Nucleus accumbens (tissue), 56 donors: ENCODE measurements at places on chromosomes 12 and 14.

- DNase-seq, result no peak
Measured at GRCh38 chr12:90808568-90808967, 146.4 kb downstream of the CCER1 start.

GRCh38 chr14:104395941-104396681 is 183.5 kb upstream of the C14orf180 start:
- no peak for DNase-seq

GRCh38 chr12:104469066-104469465 is 12.3 kb downstream of the CHST11 start:
- no peak for DNase-seq

DNA sequence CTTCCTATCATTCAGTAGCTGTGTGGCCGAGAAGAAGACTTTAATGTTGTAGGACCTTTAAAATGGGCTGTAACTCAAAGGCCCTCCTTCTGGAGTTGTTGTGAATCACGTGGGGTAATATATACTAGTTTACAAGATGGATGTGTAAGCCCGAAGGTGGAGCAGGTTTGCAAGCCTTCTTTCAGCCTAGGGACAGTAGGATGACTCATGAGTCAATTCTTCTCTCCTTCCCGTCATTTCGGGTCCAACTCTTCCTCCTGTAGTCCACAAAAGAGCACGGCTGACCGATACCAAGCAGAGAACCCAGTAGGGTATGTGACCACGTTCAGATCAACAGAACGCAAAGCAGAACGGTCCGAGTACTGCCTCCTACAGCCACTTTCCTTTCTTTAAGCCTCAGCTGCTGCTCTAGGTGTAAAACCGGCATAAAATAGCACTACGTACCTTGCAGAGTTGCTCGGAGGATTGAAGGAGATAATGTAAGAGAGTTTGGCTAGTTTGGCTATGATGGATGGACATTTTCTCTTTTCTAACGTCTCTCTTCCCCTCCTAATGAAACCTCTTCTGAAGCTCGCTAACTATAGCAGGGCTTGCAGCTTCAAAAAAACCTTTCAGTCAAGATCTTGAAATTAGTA is 1.3 kb upstream of the RASSF3 start:
- no peak for DNase-seq

- DNase-seq, result no peak
Measured at GRCh38 chr14:61470261-61470960, 149.0 kb downstream of the PRKCH start.

- DNase-seq, result no peak
Measured at GRCh38 chr14:38311655-38312054, 55.8 kb upstream of the CLEC14A start.

DNA sequence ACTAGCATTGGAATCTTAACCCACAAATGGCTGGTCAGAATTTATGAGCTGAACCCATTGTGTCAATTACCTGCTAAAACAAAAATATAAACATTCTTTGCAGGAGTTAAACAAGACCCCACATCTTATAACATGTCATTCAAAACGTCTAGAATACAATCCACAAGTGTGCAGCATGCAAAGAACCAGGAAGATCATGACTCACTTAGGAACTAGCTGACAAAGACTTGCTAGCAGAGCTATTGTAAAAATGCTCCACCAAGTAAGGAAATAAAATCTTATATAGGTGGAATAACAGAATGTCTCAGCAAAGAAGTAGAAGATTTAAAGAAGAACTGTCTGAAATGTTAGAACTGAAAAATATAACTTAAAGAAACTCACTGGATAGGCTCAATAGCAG is 26.5 kb upstream of the POC1B start:
- no peak for DNase-seq

- DNase-seq, result no peak
Measured at GRCh38 chr12:30134229-30134628, 350.5 kb upstream of the TMTC1 start.

DNA sequence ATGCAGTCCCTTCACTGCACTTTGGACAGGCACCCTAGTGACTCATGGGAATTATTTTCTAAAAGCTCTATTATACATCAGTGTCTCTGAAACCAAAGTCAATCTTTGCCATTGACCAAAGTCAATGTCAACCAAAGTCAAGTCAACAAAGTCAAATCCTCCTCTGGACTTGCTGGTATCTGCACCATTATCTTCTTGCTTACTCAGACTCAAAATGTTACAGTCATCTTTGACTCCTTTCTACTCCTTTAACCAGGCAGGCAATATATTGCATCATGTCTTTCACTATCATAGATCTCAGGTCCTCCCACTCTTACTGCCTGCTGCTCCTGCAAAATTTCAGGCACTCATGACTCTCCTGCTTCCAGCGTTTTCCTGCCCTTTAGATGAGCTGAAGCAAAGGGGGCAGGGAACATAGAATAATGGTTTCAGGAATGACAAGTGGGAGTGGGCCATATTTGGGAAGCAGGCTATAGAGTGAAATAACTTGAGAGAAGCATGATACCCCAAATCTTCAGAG is 39.2 kb downstream of the IGF1 start:
- no peak for DNase-seq

- no peak for DNase-seq
Measured at GRCh38 chr12:74889073-74889472, 320.6 kb downstream of the KCNC2 start.

DNA sequence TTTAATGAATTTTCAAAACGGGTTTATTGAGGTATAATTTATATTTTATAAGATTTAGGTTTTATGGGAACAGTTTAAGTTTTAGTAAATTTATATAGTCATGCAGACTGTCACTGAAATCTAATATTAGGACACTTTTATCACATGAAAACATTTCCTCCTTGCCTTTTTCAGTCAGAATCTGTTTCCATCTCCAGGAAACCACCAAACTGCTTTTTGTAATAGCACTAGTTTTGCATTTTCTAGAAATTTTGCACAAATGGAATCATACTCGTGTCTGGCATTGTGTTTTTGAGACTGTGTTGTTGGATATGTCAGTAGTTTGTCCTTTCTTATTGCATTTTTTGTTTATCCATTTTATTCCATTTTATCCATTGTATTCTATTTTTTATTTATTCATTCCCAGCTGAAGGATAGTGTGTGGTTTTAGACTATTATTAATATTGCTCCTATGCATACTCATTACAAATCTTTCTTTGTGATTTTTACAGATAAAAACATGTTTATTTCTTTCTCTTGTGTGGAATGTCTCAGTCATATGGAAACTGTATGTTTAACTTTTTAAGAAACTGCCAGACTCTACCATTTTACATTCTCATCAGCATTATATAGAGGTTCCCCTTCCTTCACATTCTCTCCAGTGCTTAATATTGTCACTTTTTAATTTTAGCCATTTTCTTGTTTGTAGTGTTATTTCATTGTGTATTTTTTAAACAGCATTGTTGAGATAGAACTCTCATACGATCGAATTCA is 26.5 kb downstream of the PALS1 start:
- DNase-seq, result no peak

DNA sequence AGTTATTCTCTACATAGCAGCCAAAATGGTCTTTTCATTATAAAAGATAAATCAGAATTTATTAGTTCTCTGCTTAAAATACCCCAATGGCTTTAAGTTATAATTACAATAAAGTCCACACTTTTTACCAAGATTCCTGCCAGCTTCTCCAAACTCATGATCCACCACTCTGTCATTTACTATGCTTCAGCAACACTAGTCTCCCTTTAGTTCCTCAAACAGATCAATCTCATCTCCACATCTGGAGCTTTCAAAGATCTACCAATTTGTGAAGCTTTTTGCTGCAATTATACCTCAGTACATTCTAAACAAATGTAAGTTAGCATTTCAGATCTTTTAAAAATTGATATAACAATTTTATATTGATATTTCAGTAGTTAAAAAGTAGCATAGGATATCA is 24.9 kb downstream of the CATSPERB start:
- DNase-seq, result no peak

GRCh38 chr12:120064054-120064940 is 52.3 kb downstream of the RAB35 start:
- DNase-seq, result no peak

- DNase-seq, result peak; percentile 60
Measured at GRCh38 chr12:52019113-52019770, 12.5 kb downstream of the TAMALIN start.

DNA sequence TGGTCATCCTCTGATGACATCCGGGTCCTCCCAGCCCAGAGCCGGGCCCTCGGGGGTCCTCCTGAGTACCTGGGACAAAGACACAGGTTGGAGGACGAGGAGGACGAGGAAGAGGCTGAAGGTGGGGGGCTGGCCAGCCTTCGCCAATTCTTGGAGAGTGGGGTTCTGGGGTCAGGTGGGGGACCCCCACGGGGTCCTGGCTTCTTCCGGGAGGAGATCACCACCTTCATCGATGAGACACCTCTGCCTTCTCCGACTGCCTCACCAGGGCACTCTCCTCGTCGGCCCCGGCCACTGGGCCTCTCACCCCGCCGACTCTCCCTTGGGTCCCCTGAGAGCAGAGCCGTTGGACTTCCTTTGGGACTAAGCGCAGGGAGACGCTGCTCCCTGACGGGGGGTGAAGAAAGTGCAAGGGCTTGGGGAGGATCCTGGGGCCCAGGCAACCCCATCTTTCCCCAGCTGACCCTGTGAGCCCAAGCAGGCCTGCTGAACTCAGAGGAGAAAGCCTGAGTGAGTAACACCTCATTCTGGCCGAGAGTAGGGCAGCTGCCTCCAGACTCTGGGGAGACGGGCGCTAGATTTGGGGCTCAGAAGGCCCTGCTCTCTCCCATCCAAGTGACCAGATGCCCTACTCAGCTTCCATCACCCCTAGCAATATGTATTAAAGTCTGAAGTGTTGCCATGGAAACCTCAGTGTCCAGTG is 1.3 kb upstream of the P3H3 start:
- DNase-seq, result no peak

DNA sequence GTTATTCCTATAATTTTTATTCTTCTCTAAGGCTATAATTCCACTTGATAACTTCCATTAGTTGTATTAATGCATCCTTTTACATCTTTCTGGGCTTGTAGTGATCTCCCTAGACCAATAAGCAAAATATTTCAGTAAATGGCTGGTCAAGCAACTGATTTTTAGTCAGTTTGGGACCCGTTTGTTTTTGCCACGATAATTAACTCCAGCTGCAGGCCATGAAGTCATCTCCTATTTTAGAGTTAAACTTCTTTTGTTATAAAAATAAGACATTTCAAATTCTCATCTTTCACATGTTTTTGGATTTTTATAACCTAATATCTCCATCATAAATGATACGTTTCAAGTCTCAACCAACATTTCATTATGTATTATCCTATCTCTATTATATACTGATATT is 49.4 kb downstream of the MAGOHB start:
- no peak for DNase-seq

DNA sequence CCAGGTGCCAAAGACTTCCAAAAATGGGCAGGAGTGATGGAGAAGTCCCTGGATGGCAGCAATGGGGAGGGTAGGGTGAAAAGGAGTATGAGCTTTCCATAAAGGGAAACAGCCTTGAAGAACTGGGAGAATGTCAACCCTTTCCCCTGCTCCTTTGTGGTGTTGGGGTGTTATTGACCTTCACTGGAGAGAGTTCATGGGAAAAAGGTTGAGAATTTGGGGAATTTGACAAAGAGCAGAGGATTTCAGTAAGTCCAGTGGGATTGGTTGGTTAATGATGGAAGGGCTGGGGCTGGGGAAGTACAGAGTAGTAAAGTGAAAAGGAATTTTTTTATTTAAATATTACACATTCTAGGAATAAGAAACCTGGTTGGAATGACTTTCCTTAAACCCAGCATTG is 116.6 kb downstream of the ERC1 start:
- DNase-seq, result no peak

GRCh38 chr12:50211392-50212070 is 44.4 kb upstream of the CERS5 start:
- DNase-seq, result no peak

GRCh38 chr14:92968291-92969020 is 45.5 kb downstream of the CHGA start:
- no peak for DNase-seq

DNA sequence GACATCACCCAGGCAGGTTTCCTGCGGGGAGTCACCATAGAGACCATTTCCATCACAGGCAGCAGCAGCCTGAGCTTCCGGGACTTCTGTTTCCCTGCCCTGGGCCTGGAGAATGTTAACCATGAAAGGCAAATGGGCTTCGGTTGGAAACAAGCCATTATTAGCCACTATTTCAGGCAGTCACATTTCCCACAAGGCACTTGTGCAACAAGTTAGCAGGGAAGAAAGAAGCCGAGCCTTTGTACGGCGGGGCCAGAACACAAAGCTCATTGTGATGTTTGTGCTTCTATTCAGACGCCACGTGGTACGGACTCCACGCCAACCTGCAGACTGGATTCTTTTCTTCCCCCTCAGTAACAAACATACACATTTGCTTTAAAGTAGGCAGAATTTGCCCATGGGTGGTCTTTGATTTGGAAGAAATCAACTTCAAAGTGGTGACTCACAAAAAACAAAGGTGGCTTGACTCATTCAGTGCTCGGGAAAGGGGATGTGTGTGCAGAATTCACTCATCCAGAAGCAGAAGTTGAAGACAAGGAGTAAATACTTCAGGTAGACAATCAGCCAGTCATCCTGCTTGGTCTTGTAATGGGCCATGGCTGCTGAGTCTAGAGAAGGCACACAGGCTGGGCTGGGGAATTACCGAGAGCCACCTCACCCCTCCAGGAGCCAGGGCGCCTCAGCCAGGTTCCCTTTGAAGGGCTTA is 154.2 kb upstream of the PRMT8 start:
- peak; percentile 77 for DNase-seq

GRCh38 chr14:36659010-36659821 is 2.4 kb upstream of the PAX9 start:
- no peak for DNase-seq

- no peak for DNase-seq
Measured at GRCh38 chr12:3154006-3154405, 76.8 kb downstream of the TSPAN9 start.

- no peak for DNase-seq
Measured at GRCh38 chr12:74456431-74456830, 81.2 kb upstream of the ATXN7L3B start.

DNA sequence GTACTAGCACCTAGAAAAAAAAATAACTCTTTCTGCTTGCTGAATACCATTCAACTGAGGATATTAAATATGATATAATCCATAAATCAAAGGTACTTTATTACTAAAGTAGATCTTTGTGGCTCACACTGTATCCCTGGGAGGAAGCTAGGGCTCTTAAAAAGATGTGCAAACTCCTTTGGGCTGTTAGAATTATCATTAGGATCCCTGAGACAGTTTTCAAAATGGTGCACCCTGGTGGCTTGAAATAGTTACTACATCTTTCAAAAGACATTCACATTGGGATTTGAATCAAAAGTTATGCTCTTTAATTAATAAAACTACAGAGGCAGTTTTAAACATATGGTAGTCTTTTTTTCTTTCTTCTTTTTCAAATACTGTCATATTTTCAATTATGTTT is 228.5 kb upstream of the G2E3 start:
- no peak for DNase-seq

GRCh38 chr14:64249363-64249762 is 44.8 kb downstream of the ESR2 start:
- DNase-seq, result no peak

- no peak for DNase-seq
Measured at GRCh38 chr14:50233166-50233950, 2.0 kb upstream of the SOS2 start.

GRCh38 chr14:106789318-106789717 is 1262.9 kb downstream of the TMEM121 start:
- no peak for DNase-seq

- DNase-seq, result no peak
Measured at GRCh38 chr14:84298663-84299195, 1231.2 kb upstream of the FLRT2 start.

GRCh38 chr12:93895089-93895445 is 217.9 kb downstream of the CRADD start:
- DNase-seq, result no peak
